Liver (tissue), 10 donors: ENCODE measurements at places on chromosomes 6 and 20.
A peak's percentile ranks its signal among the peaks of the same experiment; 100 is the strongest.

GRCh38 chr20:63035603-63036185 is 28.9 kb upstream of the BHLHE23 start:
- no peak for DNase-seq

- DNase-seq, result no peak
Measured at GRCh38 chr6:38570750-38571149, 69.0 kb downstream of the BTBD9 start.

DNA sequence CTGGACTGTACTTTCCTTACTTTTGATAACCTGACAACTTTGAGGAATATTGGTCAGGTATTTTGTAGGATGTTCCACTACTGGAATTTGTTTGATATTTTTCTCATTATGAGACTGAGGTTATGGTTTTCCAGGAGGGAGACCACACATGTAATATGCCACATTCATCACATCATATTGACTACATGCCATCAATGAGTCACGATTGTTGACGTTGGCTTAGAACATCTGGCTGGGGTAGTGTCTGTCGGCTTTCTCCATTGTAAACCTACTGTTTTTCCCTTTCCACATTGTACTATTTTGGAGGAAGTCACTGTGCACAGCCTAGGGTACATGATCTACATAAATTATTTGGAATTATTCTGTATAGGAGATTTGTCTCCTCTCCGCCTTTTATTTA is 1.4 kb upstream of the STX11 start:
- DNase-seq, result no peak

DNA sequence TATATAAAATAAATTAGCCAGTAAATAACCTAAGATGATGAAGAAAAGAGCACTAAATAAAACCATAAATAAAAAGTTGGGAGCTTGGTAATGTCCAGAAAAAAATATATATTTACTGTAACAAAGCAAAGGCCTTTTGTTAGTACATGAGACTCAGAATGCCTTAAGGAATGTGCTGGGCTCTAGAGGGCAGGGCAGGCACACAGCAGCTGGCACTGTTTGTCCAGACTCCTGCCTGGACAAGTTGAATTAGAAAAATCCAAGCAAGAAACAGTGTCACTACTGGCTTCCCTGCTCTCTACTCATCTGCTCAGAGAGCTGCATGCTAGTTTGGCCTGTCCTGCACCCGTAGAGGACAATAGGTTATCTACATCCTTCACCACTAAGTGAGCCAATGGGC is 8.8 kb downstream of the DEFB129 start:
- no peak for DNase-seq

- no peak for DNase-seq
Measured at GRCh38 chr6:57163956-57164355, 8.2 kb upstream of the BAG2 start.

- peak; percentile 57 for DNase-seq
Measured at GRCh38 chr6:33700391-33701050, 11.0 kb downstream of the UQCC2 start.

DNA sequence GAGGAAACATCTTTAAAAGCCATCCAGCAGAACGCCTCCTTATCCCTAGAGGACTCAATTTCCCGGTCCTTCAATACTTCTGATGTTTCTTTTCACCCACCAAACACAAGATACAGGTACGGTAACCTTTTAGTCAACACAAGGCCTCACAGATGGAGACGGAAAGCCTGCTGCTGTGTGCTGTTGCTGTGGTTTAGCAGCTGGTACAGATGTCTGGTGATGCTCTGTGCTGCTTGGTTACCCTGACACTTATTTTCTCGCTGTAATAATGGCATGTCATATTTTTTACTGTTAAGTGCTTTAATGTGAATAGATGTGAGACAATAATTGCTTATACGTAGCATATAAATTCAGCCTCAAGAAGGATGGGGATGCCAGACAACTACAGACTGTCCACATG is 25.3 kb downstream of the GMDS start:
- no peak for DNase-seq

DNA sequence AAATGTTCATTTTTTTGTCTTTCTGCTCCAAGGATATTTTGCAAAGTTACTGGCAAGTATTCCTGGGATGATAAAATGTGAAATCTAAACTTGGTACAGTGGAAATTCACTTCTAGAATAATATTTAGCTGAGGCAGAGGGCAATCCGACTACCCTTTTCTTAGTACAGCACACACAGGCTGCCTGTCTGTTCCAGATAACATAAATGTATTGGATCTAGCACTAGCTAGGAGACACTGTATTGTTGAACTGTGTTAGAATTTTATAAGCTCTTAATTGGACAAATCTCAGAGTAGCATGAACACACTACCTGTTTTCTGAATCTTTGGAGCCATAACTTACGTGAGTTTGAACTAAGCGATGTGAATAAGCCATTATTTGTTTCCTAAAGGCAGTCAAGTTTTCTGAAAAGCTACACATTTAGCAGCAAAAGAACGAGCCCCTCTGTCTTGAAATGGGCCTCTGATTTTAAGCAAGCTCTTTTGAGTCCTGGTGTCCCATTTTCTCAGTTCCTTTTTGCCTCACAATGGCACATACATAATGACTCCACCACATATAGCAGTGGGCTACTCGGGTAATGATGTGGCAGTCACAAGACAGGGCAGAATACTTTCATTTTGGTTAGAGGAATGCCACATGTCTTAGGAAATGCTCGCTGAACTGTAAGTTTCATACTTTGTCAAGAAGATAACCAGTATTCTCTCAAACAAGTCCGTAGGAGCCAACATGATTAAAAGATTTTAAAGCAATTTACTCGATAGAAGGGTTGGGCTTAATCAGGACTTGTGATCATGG is 116.5 kb upstream of the ESR1 start:
- no peak for DNase-seq

- DNase-seq, result no peak
Measured at GRCh38 chr6:105838171-105838570, 248.0 kb upstream of the PRDM1 start.

DNA sequence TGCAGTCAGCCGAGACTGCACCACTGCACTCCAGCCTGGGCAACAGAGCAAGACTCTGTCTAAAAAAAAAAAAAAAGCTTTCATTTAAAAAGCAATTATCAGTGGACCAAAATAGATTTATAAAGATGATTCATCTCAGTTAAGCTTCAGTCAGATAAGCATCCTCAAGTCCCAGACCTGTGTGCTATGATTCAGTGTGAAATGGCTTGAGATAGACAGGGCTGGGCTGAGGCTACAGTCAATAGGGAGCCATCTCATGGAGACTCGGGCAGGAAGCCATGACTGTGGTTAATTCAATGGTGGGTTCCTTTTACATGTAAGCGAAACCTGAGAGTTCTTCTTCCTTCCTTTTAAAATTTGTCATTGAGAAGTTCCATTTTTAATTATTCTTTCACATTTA is 276.0 kb downstream of the TFAP2A start:
- no peak for DNase-seq

DNA sequence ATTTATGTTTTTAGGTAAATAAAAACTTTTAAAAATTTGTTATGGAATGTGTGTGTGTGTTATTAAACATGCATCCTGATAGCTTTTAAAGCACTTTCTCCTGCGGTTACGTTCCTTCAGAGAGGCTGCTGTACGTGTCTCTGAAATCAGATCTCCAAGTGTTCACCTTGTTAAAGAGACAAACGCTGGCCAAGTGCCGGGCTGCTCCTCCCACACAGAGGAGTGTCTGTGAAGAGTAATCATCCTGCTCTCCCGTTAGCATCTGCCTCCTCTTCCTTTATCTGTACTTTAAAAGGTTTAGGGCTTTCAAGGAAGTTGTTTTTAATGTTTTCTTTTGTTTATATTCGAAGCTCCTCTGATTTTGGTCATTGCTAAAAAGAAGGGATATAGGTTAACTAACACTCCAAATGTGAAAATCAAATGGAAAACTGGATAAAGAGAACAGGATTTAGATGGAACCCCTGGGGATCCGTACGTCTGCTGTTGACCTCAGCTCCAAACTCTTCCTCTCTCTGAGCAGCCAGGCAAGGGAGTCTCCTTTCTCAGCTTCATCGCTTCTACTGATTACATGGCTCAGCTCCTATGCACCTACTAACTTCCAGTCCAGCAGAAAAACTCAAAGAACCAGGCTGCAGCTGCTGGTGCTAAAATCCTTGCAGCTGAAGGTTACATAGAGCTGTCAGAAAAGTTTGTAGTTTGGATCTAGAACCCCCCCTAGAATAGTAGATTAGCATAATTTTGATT is 20.0 kb downstream of the IRF4 start:
- no peak for DNase-seq

DNA sequence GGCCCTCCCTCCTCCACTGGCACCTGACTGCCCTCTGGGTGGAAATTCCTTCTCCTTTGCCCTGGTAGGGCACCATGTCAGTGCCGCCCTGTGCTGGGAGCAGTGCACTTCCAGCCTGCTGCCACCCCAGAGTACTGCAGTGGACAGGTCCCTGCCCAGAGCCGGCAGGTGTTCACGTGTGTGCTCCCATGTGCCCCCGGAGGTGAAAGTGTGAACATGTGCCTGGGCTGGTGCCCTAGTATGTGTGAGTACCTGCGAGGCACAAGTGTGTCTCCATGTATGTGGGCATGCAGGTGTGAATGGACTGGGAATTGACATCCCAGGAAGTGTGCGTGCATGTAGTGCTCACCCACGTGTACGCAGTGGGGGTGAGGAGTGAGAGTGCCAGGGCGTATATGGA is 29.4 kb downstream of the SDCBP2 start:
- no peak for DNase-seq

DNA sequence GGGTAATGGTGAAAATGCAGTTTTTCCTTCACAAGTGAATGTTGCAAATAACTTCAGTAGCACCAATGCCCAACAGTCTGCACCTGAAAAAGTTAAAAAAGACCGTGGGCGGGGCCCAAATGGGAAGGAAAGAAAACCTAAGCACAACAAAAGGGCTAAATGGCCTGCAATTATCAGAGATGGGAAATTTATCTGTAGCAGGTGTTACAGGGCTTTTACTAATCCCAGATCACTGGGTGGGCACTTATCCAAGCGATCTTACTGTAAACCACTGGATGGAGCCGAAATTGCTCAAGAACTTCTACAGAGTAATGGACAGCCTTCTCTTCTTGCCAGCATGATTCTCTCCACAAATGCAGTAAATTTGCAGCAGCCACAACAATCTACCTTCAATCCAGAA is 64.8 kb upstream of the SMIM8 start:
- no peak for DNase-seq

DNA sequence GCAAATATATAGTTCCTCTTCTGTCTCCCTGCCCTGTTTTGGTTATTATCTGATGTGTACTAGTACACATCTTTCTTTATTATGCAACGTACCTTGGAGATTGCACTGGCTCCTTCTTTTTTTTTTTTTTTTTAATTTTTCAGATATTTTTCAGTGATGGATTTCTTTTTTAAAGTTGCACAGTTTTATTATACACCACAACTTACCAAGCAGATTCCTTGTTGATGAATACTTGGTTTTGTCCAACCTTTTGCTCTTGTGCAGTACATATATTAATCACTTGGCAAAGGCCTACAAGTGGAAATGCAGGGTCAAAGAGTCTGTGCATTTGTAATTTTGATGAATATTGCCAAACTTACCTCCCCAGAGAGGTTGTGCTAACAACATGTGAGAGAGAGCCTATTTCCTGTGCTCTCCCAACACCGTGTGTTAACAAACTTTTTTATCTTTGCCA is 50.1 kb upstream of the RNF24 start:
- DNase-seq, result no peak

GRCh38 chr6:128327890-128328289 is 192.5 kb downstream of the PTPRK start:
- no peak for DNase-seq

GRCh38 chr20:13819885-13820645 is 35.2 kb downstream of the NDUFAF5 start:
- DNase-seq, result no peak

GRCh38 chr20:11976966-11977365 is 59.3 kb downstream of the BTBD3 start:
- no peak for DNase-seq

GRCh38 chr6:137696765-137697164 is 170.3 kb upstream of the TNFAIP3 start:
- no peak for DNase-seq

DNA sequence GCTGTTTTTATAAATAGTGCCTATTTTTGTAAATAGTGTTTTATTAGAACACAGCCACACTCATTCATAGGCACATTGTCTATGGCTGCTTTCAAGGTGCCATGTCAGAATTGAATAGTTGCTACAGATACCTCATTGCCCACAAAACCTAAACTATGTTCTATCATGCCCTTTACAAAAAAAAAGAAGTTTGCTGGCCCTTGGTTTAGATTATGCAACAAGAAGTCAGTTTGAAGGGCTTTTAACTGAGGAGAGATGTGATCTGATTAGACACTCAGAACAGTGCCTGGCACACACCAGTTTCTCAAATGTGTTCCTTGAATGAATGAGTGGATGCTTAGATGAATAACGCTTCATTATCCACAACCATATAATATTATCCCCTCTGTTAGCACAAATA is 366.1 kb downstream of the MAFB start:
- no peak for DNase-seq

DNA sequence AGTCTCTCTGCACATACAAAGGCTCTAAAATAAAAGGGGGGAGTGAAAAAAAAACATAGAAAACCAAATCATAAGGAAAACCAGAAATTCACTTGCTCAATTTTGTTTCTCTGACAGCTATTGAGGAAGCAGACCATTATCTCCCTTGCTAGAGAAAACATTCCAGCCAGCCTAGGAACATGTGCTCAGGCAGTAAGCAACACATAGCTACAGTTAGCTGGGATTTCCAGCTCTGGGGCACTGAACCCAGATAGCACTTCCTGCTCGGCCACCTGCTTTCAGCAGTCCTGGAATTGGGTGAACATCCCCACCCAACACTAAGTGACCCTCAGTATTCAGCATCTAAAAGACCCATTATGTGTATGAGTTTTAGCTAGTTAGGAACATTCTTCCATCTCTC is 61.3 kb downstream of the TNFRSF21 start:
- DNase-seq, result no peak

GRCh38 chr6:168132531-168133167 is 53.6 kb upstream of the FRMD1 start:
- DNase-seq, result peak; percentile 35

DNA sequence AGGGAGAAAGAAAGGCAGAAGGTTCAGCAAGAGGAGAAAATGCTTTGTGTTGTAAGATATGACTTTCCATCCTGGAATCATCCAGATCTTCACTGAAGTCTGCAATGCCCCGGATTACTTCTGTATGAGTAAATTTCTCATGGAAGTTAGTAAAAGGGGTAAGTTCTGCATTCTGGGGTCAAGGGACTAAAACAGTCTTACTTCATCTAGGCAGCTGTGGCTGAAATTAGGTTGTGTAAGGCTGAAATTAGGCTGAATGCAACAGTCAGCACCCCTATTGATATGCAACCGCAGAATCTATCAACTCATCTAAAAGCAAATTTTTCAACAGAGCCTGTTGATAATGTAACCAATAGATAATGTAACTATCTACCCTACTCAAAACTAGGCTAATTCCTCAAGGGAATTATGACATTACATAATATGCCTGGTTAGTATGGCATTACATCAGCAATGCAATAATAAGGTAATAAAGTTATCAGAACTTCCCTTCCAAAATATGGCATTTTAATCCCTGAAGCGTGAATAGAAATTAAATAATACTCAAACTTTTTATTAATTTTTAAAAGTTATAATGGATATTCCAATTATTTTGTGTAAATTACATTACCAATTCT is 671.7 kb upstream of the CITED2 start:
- no peak for DNase-seq

GRCh38 chr6:158460602-158461169 is 99.2 kb upstream of the TMEM181 start:
- no peak for DNase-seq

GRCh38 chr6:87661016-87661415 is 41.0 kb downstream of the AKIRIN2 start:
- DNase-seq, result no peak
